CD8-positive, alpha-beta memory T cell (primary cell): ENCODE measurements at places on chromosomes 2 and 18. TPM values are rescaled to one million over a fixed set of nuclear protein-coding genes. Genes with fewer than 3 reads are reported as not detected.
A peak's percentile ranks its signal among the peaks of the same experiment; 100 is the strongest.

Gene TLX2
- total RNA-seq: 0.37 TPM

DNA sequence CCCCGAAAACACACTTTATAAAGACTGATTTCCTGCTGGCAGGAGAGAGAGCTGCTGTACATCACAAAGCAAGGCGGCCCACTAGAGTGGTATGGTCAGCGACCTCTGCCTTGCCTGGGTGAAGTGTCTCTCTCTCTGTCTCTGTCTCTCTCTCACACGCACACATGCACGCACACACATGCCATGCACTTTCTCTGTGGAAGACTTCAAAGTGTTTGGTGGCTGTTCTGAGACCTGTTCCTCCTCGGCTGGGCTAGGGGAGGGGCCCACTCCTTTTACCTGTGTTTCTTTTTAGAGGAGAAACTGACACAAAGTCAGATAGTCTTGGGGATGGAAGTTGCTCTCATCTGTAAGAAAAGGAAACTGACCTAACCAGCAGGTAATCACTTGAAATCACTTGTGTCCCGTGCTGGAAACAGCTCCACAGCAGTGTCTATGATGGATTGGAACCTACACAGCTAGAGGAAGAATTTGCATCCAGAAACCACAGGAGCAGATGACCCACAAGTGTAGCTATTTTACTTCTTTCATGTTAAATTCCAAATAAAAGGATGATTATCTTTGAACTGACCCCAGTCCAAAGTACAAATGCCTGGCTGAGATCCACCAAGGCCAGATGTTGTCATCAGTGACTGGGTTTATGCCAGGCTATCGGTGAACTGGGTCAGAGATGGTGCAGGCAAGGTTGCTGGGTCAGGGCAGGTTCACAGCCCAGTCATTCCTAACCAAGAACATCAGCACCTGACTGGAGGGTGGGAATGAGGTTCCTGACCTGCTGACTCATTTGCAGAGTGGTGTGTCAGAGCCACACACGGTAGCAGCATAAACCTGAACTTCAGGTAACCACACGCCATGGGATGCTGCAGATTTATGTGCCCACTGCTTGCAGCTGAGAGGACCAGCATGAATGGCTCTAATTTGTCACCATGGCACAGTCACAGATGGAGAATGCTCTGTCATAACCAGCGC is 63.0 kb downstream of the NPAS2 start:
- no peak overlapping the region for H3K27ac ChIP-seq
- H3K4me1 ChIP-seq: no peaks in the 10 kb centered on the region
- H3K4me3 ChIP-seq: no peak overlapping the region

GRCh38 chr2:129055242-129055641 is 736.6 kb upstream of the HS6ST1 start:
- H3K27me3 ChIP-seq: no peaks in the 10 kb centered on the region
- DNase-seq: no peak
- H3K4me3 ChIP-seq: no peak overlapping the region
- H3K27ac ChIP-seq: no peak overlapping the region

DNA sequence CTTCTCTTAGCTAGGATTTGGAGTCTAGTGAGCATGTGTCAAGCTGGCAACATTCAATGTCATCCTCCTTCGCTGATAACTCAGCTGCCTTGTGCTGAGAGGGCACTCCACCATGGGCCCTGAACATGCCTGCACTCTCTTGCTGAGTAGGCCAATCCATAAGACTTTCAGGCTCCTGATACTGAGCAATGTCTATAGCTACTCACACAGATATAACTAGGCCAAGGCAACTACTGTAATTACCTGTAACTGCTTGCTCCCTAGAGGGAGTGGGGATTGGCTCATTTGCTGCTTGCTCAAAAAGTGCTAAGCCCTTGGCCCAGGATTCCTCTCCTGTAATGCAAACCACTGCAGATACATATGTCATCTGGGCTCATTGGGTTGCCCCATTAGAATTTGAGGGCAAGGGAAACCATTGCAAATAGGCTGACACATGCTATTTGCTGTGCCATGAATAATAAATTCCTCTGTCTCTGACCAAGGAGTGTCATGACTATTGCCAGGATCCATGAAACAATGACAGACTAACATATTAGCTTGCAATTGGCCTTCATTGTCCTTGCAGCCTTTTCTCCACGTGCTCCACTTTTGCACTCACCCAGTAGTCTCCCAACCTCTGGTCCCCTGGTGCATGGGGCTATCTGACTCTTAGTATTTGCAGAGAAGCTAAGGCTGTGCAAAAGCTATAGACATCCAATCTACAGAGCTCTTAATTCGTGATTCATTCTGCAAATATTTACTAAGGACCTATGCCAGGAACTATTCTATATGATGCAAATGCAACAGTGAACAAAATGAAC is 36.9 kb upstream of the BMPR2 start:
- no peak overlapping the region for H3K4me3 ChIP-seq
- H3K27me3 ChIP-seq: no peaks in the 10 kb centered on the region
- DNase-seq: no peak
- H3K36me3 ChIP-seq: no peaks in the 10 kb centered on the region

DNA sequence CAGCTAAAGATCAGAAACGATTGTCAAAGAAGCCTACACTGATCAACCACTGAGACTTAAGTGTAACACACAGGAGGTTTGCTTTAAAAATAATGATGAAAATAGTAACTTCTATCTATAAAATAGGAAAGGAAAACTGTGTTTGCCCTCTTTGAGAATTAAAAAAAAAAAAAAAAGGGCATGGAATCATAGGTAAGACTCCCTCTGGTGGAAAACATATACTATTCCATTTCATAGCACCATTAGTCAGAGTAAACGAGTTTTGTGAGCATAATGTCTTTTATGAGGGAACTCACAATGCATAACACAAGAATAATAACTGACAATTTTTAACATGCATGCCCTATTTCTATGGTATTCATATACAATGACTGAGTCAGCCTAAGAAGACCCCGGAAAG is 36.3 kb downstream of the SLC35F5 start:
- H3K4me3 ChIP-seq: no peak overlapping the region
- no peaks in the 10 kb centered on the region for H3K27me3 ChIP-seq
- no peak for DNase-seq
- no peaks in the 10 kb centered on the region for H3K36me3 ChIP-seq
- no peak overlapping the region for H3K27ac ChIP-seq

- no peak for DNase-seq
- no peaks in the 10 kb centered on the region for H3K4me1 ChIP-seq
- H3K4me3 ChIP-seq: no peak overlapping the region
These were observed 13.8 kb upstream of the PLA2R1 start for GRCh38 chr2:160076241-160076640.

DNA sequence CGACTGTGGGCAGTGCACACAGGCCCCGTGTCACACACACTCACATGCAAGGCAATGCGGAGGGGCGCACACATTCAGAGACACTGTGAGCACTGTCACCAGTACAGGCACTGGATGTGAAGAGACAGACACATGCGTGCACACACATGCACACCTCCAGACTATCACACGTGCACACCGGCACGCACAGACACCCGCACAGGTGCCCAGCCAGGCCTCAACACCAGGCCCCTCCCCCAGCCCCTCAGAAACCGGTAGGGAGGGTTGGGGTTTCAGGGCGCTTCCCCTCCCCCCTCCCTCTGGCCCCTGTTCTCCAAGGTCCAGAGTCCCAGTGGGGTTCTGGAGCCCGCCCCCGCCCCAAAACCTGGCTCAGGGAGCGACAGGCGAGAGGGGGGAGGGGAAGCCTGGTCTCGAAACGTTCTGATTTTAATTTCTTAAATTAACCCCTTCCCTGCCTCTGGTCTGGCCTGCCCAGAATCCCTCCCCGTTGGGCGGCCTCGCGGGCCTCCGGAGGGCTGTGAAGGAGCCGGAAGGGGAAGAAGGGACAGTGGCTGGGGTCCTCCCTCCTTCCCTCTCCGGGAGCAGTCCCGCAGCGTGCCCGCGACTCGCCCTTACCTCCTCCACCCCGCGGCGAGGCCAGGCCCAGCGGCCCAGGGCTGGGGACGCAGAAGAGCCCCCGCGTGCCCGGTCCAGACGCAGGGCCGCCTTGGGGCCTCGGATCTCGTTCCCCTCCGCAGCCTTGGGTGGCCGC is 558 bp downstream of the FBXO41 start:
- H3K27me3 ChIP-seq: no peaks in the 10 kb centered on the region
- peak overlapping the region; percentile 70 for H3K4me3 ChIP-seq
- H3K4me1 ChIP-seq: peaks cover 18% of the 10 kb centered on the region
- peak; percentile 13 for DNase-seq
- peak overlapping the region; percentile 39 for H3K27ac ChIP-seq
- no peaks in the 10 kb centered on the region for H3K36me3 ChIP-seq

DNA sequence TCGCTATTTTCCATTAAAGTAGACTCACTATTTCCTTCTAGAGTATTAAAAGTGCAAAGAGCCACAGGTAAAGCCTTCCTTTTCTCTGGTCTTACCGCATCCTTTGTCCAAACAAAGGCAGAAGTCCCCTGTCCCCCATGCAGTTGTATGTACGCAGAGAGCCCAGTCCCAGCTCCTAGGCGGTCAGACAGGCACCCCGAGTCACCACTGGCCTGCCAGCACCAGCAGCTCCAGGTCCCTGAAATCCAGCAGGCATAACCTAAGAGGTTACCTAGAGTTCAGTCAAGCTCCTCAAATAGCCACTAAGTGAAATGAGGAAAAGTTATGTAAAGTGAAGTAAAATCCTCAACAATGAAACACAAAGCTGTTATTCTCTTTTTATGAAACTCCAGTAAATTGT is 60.4 kb upstream of the TWIST2 start:
- H3K4me3 ChIP-seq: no peak overlapping the region
- no peak overlapping the region for H3K27ac ChIP-seq
- no peaks in the 10 kb centered on the region for H3K4me1 ChIP-seq
- no peak for DNase-seq
- no peaks in the 10 kb centered on the region for H3K36me3 ChIP-seq

DNA sequence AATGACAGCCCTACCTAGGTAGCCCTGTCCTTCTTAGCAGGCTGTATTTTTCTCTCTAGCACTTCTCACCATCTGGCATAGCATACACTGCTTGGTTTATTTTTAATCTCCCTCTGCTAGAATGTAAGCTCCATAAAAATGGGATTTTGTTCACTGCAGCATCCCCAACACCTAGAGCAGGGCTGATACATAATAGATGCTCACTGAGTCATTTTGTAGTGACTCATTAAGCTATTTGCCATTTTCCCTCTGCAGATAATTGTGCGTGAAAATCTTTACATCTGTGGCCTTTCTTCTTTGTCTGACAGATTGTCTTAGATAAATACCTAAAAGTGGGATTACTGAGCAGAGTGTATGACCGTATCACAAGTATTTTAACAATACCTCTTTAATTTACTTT is 82.5 kb downstream of the CERS6 start:
- no peaks in the 10 kb centered on the region for H3K27me3 ChIP-seq
- no peaks in the 10 kb centered on the region for H3K36me3 ChIP-seq
- DNase-seq: no peak
- no peak overlapping the region for H3K4me3 ChIP-seq

DNA sequence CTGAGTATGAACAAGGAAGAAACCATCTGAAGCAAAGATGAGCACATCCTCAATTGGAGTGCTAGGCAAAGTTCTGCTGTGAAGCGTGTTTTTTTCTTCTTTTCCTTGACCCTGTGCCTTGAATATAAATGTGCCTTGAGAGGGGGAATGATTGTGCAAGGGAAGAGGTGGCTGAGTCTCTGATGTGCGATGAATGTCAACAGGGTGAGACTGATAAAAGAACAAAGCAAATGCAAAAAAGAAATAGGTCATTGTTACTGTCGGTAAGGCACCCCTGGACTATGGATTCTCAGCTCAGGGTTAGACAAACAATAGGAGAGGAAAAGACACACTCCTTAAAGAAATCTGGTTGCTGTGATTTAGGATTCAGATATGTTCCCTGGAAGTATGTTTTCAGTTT is 54.5 kb downstream of the HDHD2 start:
- H3K4me3 ChIP-seq: no peak overlapping the region
- no peaks in the 10 kb centered on the region for H3K4me1 ChIP-seq
- H3K36me3 ChIP-seq: no peaks in the 10 kb centered on the region
- H3K27me3 ChIP-seq: no peaks in the 10 kb centered on the region
- no peak for DNase-seq
